ENCODE measurements at places on chromosomes 11 and 22.

DNA sequence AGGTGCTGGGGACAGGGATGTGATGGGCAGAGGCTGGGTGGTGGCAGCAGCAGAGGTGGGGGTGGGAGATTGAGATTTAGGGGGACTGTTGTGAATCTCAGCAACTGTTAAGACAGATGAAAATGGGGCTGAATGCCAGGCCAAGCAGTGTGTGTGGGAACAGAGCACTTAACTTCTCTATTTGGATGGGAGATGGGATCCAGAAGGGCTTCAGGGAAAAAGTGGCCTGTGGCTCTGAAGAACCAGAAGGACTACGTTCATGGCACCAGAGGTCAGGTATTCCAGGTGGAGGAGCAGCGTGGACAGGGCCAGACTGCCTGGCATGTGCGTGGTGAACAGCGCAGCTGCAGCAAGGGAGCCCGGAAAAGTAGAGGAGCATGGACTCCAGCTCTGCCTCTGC, 82.6 kb upstream of the SYT13 start:
- no peak for DNase-seq

DNA sequence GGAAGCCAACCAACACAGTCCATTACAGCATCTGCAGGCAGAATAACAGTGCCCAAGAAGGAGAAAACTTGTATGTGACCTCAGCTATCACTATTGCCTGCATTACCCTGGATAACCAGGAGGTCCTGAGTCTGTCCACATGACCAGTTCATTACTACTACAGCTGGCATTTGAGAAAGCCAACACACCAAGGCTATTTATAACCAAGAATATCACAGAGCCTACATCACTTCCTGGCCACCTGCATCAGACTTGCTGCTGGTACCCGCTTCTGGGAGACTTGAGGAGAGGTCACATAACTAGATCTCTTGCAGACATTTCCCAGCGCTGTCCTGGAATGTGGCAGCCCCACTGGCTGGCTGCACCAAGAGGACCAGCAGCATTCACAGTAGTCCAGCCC, 11.1 kb upstream of the OR56B4 start:
- no peak for DNase-seq

GRCh38 chr22:23836692-23837495, 1.9 kb downstream of the DERL3 start:
- no peak for DNase-seq

- no peak for DNase-seq
Measured at GRCh38 chr22:31199187-31199586, 12.9 kb upstream of the LIMK2 start.

- DNase-seq, result peak; percentile 30
Measured at GRCh38 chr11:57527056-57527631, 3.4 kb downstream of the TIMM10 start.

DNA sequence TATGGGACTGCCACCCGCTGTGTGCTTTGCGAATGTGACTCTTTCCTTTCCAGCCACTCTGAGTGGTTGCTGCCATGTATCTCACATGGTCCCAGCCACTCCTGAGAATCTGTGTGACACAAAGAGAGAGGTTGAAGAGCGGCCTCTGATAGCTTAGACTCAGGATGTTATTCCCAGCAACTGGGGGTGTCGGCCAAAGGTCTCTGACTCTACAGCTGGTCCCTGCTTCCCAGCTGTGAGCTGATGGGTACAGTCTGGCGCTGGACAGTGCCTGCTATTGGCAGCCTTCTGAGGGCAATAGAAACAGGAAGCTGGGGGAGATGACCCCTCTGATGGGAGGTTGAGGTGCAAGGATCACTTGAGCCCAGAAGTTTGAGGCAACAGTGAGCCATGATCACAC, 105.1 kb downstream of the RRAS2 start:
- DNase-seq, result no peak

DNA sequence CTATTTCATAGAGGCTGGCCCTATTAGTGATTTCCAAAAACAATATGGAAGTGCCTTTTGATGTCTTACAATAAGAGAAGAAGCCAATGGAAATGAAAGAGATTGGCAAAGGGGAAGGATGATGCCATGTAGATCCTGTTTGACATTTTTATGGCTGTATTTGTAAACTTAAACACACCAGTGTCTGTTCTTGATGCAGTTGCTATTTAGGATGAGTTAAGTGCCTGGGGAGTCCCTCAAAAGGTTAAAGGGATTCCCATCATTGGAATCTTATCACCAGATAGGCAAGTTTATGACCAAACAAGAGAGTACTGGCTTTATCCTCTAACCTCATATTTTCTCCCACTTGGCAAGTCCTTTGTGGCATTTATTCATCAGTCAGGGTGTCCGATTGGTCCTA, 91.4 kb downstream of the CD44 start:
- DNase-seq, result no peak

DNA sequence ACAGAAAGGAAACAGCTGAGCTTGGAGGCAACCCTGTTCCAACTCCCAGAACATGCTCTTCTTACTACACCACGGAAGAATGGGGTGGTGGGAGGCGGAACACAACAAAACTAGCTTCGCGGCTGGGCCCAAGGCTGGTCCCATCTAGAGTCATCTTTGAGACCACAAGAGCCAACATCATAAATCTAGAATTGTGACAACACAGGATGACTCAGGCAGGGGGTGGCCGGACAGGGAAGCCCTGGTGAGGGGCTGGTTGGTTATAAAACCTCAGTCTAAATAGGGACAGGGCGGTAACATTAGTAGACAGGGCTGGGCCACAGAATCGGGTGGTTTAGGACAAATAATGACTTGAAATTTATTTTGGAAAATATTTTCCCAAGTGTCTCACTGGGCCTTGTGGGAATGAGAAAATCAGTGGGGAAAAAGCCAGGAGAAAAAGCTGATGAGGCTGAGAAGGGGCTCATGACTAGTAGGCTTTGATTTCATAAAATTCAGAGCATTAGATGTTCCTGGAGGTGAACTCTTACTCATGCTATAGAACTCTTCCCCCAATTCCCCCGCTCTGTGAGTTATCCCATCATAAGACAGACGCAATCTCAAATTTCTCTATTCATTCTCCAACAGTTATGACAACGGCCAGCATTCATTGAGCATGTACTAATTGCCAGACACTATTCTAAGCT, 151.8 kb upstream of the TIMP3 start:
- DNase-seq, result no peak

- no peak for DNase-seq
Measured at GRCh38 chr11:75513250-75513649, 12.5 kb downstream of the GDPD5 start.

DNA sequence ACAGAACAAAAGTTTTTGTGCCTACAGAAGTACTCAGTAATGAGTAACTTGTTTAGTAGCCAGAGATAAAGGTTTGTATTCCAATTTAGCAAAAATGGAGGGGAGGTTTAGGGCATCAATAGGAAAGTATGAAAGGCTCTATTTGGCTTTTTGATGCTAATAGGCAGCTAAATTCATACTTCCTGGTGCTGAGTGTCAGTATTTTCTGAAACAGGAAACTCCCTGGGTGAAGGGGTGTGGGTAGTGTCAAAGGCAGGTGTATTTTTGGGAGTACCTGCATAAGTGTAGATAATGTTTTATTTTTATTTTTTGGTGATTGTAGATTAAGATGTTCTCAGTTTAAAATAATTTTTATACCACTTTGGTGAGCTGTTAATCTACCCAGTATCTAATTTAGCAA, 29.3 kb upstream of the MMP7 start:
- no peak for DNase-seq

DNA sequence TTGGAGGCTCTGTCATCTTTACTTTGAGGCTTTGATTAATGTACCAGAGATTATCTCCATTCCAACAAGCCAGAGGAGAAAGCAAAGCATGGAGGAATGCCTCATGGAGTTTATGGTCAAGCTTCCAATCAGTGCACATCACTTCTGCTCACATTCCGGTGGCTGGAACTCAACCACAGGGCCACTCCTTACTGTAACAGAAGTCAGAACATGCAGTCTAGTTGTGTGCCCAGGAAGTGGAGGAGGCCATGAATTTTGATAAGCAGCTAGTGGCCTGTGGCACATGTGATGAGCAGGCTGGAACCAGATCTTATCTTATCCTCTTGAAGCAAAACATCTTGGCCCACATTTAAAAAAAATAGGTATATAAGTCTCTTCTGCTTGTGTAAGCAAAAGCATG, 258.9 kb upstream of the ARHGAP20 start:
- DNase-seq, result no peak

GRCh38 chr11:3920148-3920852, 64.8 kb downstream of the STIM1 start:
- peak; percentile 36 for DNase-seq

DNA sequence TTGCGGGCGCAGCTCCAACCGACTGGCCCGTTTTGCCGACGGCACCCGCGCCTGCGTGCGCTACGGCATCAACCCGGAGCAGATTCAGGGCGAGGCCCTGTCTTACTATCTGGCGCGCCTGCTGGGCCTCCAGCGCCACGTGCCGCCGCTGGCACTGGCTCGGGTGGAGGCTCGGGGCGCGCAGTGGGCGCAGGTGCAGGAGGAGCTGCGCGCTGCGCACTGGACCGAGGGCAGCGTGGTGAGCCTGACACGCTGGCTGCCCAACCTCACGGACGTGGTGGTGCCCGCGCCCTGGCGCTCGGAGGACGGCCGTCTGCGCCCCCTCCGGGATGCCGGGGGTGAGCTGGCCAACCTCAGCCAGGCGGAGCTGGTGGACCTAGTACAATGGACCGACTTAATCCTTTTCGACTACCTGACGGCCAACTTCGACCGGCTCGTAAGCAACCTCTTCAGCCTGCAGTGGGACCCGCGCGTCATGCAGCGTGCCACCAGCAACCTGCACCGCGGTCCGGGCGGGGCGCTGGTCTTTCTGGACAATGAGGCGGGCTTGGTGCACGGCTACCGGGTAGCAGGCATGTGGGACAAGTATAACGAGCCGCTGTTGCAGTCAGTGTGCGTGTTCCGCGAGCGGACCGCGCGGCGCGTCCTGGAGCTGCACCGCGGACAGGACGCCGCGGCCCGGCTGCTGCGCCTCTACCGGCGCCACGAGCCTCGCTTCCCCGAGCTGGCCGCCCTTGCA, 1.0 kb downstream of the FJX1 start:
- no peak for DNase-seq

GRCh38 chr11:19673924-19674729, 38.5 kb upstream of the NAV2 start:
- no peak for DNase-seq

- no peak for DNase-seq
Measured at GRCh38 chr22:45684169-45684568, 12.5 kb downstream of the ATXN10 start.

DNA sequence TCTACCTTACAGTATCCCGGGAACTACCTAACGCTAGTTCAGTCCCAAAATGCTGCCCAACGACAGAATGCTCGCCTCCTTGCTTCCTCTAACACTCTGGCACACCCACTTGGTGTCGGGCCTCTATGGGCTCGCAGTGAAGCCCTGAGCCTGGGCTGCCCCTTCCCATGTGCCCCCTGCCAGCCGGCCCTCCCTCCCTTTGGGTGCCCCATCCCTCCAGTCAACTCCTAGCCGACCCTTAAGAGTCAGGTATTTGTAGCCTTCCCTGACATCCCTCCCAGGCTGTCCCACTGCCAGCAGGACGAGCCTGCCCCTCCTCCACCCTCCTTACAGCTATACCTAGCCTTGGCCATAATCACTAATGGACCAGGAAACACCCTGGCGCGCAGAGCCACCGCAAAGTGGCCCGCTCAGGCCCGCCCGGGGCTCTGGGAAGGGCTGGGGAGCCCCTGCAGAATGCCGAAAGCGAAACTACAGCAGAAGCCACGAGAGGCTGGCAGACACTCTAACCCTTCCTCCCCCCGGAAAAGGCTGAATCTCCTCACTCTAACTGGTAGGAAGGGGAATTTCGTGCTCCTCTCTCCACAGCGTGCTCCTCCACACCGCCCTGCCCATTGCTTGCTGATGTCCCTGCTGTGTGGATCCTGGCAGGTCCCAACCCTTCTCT, 8.2 kb downstream of the CBX7 start:
- peak; percentile 26 for DNase-seq

- no peak for DNase-seq
Measured at GRCh38 chr22:17143826-17144225, 15.3 kb downstream of the HDHD5 start.

GRCh38 chr11:63616953-63617352, 2.7 kb upstream of the PLAAT3 start:
- no peak for DNase-seq

DNA sequence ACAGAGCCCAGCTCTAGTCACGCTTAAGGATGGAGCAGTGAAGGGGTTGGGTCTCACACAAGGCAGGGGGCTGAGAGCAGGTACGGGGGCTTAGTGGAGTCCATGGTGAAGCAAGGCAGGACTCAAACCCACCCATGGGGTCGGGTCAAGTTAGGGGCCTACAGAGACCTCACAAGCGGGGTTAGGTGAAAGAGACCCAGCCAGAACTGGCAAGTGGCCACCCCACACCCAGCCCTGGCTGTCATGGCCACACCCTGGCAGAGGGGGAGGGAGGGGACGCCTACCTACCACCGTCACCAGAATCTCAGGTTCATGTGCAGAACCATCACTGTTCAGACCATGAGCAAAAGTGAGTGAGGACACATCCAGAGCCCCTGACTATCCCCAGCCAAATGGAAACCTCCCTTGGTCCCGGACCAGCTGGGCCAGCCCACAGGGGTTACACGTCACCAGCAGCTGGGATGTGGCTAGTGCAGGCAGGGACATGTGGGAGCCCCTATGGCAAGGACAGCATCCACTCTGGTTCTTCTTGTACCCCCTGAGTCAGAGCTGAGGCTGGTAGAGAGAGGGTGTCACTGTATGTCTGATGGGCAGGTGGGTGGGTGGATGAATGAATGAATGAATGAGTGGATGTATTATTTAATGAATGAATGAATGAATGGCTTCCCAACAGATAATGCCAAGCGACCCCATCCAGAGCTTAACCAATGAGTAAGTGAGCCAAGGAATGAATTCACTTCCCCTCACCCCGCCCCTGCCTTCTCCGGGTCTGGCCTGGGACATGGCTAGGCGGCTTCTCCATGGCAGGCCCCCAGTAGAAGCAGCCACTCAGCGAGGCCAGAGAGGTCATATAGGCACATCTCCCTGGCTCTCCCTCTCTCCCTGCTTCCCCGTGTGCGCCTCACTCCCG, 681.6 kb downstream of the TBC1D22A start:
- DNase-seq, result no peak

GRCh38 chr11:73931039-73931645, 19.7 kb upstream of the DNAJB13 start:
- DNase-seq, result no peak

GRCh38 chr11:8019314-8020243, 32.4 kb downstream of the EIF3F start:
- DNase-seq, result no peak

- DNase-seq, result no peak
Measured at GRCh38 chr11:131998020-131998419, 627.6 kb downstream of the NTM start.

DNA sequence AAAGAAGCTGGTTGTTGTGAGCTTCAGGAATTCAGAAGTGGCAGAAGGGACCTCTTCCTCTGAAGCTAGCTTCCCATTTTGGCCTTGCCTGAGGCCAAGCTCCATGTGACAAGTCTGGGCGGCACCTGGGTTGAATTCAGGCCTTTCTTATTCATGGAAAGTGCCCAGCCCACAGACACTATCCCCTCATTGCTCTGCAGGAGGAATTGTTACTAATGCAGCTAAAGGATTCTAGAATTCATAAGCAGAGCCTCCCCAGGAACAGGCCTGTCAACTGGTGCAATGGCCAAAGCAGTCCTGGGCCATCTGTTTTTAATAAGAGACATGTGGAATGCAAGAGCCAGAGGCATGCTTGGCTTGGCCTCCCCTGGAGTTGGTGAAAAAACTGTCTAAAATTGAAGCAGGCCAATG, 71.4 kb downstream of the SLC1A2 start:
- no peak for DNase-seq

Data from stimulated activated CD4-positive, alpha-beta T cell treated with anti-CD3 and anti-CD28 coated beads, Interleukin-15, amount 100 ng/mL, for 1 hour (primary cell).